ENCODE measurements at places on chromosomes 7 and 10.

DNA sequence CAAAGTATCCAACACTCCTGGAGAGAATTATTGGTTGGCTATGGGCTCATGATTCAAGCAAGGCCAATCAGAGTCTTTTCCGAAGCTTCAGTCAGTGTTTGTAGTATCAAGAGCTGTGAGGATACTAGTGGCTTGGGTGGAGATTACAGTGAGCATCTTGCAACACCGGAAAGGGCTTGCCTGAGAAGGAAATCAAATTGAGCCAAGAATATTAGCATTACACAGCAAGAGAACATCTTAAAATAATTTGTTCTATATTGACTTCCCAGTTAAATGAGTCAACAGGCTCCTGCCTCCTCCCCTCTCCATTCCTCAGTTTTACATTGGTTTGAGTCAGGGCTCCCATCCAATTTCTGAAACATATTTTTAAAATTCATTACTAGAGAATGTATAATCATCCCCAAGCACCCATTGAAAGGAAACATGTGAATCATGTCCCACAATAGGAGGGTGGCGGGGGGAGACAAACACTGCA lies 127.4 kb downstream of the ELAPOR2 start:
- peak; percentile 41 for DNase-seq

DNA sequence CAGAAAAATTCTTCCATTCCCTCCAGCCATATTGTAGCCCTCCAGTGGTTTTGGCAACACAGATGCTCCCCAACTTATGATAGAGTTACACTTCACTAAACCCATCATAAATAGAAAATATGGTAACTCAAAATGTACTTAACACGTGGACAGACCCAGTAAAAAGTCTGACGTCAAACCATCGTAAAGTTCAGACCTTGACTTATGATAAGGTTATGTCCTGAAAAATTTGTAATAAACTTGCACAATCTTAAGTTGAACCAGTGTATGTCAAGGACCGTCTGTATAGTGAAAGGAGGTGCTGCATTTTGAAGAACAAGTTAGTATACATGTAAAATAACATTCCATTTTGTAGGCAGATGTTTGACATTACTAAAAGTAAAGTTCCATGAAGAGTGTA lies 142.8 kb downstream of the NSUN6 start:
- no peak for DNase-seq

- DNase-seq = no peak
Measured at GRCh38 chr7:28225576-28225975, 45.0 kb upstream of the JAZF1 start.

- DNase-seq = no peak
Measured at GRCh38 chr10:106947643-106948042, 216.9 kb downstream of the SORCS1 start.

- no peak for DNase-seq
Measured at GRCh38 chr10:13525663-13526062, 3.2 kb downstream of the BEND7 start.

GRCh38 chr10:6514844-6515780 lies 65.0 kb downstream of the PRKCQ start:
- no peak for DNase-seq

DNA sequence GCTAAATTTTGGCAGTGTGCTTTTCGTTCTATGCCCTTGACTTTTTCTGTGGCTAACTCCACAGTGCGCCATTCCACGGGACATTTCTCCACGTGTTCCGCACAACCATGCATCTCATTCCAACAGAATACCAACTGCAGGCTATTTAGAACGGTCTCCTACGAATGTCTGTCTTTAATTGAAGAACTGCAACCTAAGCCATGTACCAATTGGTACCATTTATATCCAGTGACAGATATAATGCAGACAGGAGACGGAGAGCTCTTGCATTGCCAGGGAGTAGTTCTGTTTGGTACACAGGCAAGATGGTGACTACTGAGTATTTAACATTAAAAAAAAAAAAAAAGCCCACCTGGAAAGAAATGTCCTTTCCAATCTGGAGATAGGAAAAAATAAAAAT lies 9.1 kb downstream of the SFMBT2 start:
- DNase-seq = no peak

- no peak for DNase-seq
Measured at GRCh38 chr7:121515229-121515628, 119.1 kb upstream of the FAM3C start.

DNA sequence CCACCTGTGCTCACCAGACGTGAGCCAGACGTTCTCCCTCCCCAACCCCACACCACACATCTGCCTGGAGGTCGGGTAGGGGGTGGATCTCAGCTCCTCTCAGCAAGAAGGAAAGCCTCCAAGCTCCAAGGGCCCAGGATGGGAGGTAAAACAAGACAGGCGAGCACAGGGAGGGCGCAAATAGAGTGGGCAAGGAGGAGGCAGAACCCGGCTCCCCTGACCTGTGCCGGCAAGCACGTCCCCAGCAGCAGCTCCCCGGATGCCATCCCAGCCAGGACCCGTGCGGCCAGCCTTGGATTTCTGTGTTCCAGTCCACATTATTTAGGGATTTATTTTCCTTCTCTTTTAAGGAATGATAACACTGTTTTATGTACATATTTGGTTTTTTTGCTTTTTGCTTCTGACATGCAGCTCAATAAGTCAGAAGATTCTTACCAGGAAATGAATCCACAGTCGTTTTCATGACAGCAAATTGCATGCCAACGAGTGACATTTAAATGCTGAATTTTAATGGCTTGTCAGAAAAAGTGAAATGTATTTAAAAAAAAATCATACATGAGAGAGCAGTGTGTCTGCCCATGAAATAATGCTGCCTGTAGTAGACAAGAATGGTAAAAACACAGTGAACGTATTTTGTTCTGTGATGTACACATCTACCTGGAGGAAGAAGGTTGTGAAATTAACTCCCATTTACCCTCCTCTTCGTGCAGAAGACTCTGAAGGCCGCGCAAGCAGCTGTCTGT lies 276.5 kb downstream of the PTPRN2 start:
- no peak for DNase-seq

- peak; percentile 18 for DNase-seq
Measured at GRCh38 chr7:51160411-51160810, 156.2 kb downstream of the COBL start.

- DNase-seq = no peak
Measured at GRCh38 chr10:128934492-128934891, 532.5 kb upstream of the MGMT start.

- DNase-seq = no peak
Measured at GRCh38 chr7:45026984-45027773, 27.2 kb downstream of the CCM2 start.

GRCh38 chr7:93147363-93147762 lies 822 bp downstream of the SAMD9L start:
- DNase-seq = peak; percentile 47

GRCh38 chr10:25725917-25726716 lies 207.9 kb upstream of the MYO3A start:
- DNase-seq = peak; percentile 48

GRCh38 chr7:117862378-117862777 lies 10.9 kb downstream of the CTTNBP2 start:
- no peak for DNase-seq

GRCh38 chr10:9596368-9596920 lies 1421.2 kb upstream of the CELF2 start:
- DNase-seq = no peak

- DNase-seq = no peak
Measured at GRCh38 chr10:6045314-6045848, 16.8 kb downstream of the IL2RA start.

GRCh38 chr10:97196223-97197029 lies 10.7 kb upstream of the SLIT1 start:
- DNase-seq = peak; percentile 53

DNA sequence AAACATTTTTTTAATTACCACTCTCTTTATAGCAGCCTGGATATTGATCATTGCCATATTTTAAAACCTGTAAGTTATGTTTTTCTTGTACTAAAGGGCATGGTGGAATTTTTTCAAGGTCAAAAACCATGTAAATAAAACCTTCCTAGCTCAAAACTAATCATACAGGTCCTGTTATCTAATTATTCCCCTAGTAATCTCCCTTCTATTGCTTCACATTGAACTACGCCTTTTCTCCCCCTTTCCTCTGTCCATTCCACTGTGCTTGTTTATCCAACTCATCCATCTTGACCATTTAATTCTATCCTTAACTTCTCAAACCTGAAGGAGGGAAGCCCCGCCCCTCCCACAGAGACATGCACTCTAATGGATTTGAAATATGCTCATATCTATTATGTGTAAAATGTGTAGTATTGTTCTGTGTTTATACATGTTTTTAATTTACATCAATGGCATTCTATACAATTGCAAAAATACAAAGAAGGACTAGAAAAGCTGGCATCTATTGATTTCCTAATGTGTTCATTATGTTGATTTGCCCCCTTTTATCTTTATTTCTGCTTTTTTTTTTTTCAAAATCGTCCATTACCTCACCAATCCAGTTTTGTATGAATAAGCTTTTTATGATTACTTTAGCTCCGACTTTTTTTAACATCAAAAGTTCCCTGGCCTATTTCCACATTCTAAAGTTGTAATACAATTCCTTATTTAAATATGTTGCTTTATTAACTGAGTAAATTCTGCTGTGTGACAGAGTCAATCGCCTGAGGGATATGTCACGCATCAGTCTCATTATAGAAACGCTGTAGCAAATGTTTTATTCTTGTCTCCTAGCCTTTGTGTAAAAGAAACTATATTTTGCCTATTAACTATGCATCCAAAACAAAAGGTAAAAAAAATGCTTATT lies 61.0 kb downstream of the MET start:
- no peak for DNase-seq

DNA sequence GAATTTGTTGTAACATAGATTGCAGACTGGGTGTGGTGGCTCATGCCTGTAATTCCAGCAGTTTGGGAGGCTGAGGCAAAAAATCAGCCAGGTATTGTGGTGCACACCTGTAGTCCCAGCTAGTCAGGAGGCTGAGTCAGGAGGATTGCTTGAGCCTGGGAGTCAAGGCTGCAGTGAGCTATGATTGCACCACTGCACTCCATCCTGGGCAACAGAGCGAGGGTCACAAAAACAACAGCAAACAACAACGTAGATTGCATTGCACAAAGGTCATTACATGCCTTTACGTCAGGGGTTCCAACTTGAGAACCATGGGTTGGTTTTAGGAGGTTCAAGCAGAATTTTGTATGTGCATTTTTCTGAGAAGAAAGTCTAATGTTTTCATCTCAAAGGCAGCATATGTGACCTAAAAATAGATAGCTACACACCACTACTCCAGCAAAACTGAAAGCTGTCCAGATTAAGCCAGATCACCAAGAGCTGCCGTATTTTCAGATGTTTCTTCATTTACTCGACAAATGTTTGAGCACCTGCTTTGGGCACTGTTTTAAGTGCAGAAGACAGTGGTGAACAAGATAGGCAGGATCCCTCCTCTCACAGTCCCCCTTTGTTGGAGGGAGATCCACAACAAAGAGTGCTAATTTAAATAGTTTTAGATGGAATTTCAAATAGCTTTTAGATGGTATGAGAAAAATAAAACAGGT lies 28.3 kb upstream of the CYP26C1 start:
- no peak for DNase-seq

- DNase-seq = no peak
Measured at GRCh38 chr10:44662051-44662450, 249.1 kb upstream of the TMEM72 start.

- no peak for DNase-seq
Measured at GRCh38 chr10:98659951-98660350, 213.2 kb upstream of the HPS1 start.

DNA sequence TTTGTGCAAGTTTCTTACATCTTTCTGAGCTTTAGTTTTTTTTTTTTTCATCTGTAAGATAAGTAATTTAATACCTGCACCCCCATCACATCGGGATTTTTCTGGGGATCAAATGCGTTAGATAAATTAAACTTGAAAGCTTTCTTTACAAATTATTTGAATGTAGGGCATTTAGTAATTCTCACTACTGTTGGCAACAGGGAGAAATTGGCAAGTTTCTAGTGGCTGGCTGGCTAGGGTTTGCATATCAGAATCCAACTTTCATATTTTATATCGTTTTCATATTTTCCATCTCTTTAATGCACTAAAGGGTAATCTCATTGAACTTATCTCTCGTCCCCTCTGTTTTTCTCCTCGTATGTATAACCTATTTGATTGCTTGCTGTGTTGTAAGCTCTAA lies 412.9 kb downstream of the GALNT17 start:
- DNase-seq = no peak

- DNase-seq = peak; percentile 66
Measured at GRCh38 chr7:99375070-99375807, 709 bp downstream of the ARPC1B start.

GRCh38 chr7:43077732-43078391 lies 34.6 kb upstream of the HECW1 start:
- DNase-seq = no peak

GRCh38 chr10:12380999-12381398 lies 31.7 kb downstream of the CAMK1D start:
- DNase-seq = no peak

DNA sequence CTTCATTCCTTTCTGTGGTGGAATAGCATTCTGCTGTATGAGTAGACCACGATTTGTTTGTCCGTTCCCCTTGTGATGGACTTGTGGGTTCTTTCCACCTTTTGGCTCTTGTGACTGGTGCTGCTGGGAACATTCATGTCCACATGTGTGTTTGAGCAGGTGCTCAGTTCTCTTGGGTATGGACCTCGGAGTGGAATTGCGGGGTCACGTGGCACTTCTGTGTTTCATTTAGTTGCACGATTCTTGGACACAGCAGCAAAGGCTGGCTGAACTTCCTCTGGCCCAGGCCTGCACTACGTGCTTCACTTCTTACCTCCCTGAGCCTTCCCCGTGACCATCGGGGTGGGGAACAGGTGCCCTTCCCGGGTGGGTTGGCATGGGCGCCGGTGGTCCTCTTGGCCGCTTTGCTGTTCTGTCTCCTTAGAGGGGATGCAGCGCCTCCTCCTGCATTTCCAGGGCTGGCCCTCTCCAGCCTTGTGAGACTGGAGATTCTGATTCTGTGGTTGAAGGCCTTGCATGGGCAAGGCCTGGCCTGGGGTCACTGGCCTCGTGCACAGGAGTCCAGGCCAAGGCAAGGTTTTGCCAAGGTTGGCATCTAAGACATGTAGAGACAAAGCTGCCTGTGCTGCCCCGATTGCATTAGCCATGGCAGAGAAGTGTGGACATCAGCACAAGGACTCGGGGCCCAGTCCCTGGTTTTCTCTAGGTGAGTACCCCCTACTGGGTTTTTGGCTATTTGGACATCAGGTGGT lies 25.1 kb downstream of the DOCK1 start:
- no peak for DNase-seq

Measured in kidney capillary endothelial cell (primary cell).